ENCODE measurements at places on chromosomes 6 and 20.

DNA sequence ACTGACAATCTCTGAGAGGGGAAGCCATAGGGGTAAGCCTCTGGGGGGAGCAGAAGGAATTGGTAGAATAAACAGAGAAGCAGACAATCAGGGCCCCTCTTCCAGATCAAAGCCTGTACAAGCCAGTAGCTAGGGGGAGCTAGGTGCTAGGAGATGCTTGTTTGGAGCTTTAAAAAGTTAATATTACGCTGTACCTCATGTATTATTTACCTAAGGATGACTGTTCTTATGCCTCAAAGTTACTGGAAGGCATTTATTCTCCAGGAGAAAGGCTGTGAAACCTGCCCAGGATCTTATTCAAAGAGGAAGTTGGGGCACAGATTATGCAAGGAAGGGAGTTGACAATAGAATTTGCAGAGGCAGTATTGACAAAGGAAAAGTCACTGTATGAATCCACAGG is 111.8 kb upstream of the SLC35F1 start:
- no peak for DNase-seq

DNA sequence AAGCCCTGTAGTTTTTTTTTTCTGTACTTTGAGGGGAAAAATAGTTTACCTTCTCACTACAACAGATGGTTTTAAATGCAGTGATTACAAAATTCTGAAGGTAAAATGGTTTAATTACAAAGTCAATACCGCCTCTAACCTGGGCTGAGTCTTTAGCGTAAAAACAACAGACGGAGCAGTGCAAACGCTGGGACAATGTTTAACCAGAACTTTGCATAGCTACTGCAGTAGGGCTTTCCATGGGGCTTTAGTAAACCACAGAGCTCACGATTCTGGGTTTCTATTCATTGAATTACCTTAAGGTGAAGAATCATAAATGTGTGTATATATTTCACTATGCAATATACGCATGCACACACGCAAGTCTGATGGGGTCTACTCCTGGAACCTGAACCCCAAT is 77.9 kb downstream of the RFX6 start:
- DNase-seq, result no peak

GRCh38 chr6:151490996-151491395 is 2.8 kb upstream of the CCDC170 start:
- no peak for DNase-seq

DNA sequence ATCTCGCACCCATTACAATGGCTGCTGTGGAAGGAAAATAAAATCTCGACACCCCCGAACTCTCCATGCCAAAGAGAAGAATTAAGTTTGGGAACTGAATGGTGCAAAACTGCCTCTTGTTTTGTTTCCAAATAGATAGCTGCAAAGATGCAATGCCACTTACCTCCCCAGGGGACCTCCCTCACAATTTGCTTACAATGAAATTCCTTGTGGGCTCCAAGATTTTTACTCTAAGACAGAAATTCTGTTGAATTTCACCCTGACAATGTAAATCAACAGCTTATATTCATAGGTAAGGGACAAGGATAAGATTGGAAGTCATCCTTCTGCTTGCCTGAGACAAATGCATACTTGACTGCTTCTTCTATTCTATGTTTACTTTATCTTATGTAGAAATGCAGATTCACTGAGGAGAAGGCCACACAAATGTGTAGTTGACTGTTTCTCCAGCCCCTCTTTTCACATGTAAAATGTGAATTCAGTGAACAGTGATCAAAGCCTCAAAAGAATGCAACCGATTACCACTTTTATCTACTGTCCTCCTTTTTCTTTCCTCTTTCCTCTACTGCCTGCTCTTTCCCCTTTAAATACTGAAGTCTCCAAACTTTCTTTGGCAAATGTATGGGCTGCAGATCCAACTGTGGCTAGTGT is 36.6 kb downstream of the ADGRF4 start:
- DNase-seq, result no peak

DNA sequence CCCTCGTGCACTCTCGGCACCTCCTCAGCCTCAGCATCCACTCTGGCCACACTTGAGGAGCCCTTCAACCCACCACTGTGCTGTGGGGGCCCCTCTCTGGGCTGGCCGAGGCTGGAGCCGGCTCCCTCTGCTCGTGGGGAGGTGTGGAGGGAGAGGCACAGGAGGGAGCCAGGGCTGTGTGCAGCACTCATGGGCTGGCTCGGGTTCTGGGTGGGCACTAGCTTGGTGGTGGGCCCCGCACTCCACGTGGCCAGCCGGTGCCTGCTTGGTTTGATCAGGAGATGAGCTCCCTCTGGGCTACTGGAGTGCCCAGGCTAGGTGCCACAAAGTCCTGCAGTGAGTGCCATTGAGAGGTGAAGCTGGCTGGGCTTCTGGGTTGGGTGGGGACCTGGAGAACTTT is 949.4 kb upstream of the GJE1 start:
- DNase-seq, result no peak

DNA sequence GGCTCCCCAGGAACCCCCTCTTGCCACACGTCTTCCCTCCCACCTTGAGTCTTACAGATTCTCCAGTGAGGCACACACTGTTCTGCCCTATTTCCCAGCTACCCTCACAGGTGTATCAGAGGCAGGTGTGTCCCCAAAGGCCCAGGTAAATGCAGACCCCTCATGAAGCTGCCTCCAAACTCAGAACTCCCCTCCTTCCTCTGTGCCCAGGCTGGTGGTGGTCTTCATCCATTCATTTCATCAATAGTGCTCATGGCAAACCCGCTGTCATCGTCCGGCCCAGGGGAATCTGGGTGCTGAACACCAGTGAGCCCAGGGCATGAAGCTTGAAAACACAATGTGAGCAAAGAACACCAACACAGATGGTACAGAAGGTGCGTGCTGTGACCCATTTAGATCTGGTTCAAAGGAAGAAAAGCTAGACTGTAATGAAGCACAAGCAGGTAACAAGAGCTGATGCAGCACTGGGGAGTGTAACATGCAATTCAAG is 213.1 kb downstream of the SYNDIG1 start:
- no peak for DNase-seq

- no peak for DNase-seq
Observed at GRCh38 chr20:38973107-38973506, 11.0 kb downstream of the DHX35 start.

DNA sequence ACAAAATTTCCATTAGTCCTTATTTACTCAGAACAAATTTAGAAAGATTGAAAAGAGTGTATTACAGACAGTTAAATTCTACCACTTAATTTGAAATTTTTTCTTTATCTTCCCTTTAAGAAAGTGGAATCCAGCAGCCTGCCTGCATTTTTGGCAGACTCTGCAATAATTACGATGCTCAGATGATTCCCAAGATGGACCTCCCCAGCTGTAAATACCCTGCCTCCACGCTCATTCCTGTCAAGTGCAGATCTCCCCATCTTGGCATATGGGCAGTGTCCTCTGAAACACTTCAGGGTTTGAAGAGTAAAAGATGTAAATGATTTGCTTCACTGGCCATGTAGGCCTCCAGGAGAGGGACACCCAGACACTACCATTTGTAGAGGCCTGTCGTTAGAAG is 471.2 kb downstream of the PRKN start:
- DNase-seq, result no peak

DNA sequence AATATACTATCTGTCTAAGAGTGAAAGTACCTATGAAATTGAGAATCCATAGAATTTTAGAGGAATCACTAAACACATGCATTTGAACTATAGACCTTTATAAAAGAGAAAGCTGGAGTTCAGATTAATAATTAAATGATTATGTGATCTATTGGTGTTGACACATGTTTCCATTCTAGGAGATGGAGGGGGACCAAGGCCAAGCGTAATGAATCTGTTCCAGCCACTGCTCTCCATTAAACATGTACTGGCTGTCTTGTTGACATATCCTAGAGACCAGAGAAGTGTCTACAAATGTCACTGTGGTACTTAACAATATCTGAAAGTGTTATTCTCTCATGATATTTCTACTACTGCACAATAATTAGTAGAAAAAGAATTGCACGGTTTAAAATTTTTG is 432.4 kb downstream of the BMP2 start:
- no peak for DNase-seq

DNA sequence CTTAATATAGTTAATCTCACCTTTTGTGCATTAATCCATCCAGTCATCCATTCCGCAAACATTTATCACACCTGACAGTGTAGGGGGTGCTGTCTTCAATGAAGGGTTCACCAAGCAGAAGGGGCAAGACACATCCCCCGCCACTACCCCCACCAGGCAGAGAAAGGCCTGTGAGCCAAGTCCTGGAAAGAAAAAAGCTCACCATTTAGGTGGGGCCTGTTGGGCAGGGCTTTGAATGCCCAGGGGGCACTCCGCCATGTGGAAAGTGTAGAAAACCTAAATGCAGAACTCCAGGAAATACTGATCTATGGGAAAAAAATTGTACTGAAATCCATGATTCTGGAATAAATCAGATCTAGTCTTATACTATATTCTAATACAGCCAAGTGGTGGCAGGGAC is 4.8 kb upstream of the STX16 start:
- DNase-seq, result no peak

DNA sequence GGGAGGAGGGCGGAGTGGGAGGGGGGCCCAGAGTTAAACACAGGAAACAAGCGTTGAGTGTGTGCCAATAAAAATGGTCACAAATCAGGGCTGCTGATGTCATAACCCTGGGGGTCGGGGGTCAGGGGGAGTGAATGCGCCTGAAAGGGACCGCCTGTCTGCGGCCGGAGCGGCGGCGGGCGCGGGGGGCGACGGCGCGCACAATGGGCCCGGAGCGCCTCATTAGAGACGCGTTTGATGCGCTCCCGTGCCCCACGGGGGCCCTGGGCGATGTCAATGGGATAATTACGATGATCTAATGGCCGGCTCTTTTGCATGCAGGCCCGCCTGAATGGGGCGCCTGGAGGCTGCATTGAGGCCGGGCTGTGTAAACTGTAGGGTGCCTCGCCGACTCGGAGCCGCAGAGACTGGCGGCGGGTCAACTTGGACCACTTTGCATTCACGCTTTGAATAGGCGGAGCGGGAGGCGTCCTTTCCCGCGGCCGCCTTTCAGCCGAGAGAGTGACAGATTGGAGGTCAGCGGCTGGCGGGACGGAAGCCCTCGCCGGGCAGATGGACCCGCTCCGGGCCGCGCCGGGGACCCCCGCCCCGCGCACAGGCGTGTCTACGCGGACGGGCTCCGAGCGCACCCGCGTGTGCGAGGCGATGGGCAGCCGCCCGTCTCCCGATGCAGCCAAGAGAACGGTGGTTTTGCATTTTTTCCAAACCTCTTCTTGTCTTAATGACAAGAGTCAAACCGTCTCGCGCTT is 296.1 kb downstream of the TFAP2C start:
- DNase-seq, result no peak

DNA sequence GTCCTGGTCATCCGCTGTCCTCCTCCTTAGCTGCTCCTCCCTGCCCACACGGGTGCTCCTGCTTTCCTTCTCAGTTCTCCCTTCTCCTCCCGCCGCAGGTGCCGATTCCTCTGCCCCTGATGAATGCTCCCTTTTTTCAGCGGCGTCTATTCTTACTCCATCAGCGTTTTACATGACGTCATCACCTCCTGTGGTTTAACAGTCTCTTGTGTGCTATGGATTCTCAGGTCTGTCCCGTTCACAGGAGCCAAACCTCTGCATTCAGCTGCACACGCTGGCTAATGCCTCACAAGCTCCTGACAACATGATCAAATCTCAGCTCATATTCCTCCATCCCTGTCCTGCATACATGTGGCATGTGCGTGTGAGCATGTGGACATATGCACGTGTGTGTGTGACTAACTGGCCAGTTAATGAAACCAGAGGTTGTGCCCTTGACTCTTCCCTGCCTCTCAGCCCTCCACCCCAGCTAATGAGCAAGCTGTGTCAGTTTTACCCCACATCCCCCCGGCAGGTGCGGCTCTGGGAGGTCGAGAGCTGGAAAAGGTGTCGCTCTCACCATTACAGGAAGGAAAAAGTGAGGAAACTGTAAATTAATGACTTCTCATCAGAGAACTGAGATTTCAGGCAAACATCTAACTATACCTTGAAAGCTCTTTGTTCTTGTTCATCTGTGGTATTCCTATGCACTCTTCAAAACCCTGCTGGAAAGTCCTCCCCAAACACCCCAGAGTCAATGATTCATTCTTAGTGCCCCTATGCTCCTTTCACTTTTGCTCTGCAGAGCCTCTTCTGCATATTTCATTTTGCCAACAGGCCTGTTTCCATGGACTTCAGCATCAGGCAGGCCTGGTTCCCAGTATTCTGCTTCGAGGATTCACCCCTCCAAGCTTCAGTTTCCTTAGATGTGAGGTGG is 163.1 kb downstream of the TTLL2 start:
- DNase-seq, result no peak

GRCh38 chr6:76381612-76382011 is 309.1 kb upstream of the IMPG1 start:
- no peak for DNase-seq

DNA sequence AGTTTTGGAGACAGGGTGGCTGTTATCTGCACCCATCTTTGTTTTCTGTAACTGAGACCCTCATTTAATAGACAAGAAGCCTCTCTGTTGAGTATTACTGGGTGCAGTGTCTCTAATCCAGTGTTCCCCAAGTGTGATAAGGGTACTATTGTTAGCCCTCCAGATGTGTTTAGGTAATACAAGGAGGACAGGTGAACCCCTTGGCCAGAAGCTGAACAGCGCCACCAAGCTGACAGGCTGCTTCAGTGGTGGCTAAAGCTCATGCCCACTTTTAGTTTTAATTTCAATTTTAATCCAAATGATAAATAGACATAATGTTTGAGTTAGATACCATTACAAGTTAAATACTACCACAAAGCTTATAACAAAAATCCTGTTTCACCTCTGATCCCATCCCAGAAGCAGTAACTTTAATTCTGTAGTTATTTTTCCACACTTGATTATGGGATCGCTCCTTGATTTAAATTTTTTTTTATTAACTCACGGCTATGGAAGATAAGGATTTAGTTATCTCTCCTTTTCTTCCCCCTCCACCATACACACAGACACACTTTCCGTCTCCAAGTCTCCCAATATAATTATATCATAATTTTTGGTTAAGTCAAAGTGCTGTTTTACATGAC is 8.4 kb upstream of the STK35 start:
- no peak for DNase-seq

- no peak for DNase-seq
Observed at GRCh38 chr6:43910149-43910637, 140.2 kb downstream of the VEGFA start.

- peak; percentile 8 for DNase-seq
Observed at GRCh38 chr6:126268092-126268491, 71.8 kb upstream of the CENPW start.

- peak; percentile 31 for DNase-seq
Observed at GRCh38 chr6:111718990-111719389, 113.3 kb upstream of the TRAF3IP2 start.

GRCh38 chr20:36493801-36494114 is 47.6 kb upstream of the MYL9 start:
- DNase-seq, result peak; percentile 85

DNA sequence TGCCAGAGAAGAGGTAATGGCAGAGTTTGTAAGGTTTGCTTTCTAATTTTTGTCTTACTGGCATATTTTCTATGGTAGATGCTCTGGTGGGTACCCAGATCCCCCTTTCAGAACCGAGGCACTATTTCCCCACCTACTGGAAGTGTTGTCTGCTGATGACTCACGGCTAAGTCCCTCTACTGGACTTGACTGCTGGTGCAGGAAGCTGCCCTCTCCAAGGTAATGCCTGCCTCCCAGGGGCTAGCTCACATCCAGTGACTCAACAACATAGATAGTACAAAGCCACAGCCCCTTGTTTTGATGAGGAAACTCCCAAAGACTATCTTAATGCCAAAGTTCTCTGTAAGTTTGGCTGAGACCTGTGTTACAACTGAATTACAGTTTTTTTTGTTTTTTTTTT is 285.4 kb upstream of the FLRT3 start:
- DNase-seq, result peak; percentile 65
